Activated effector memory CD4-positive, alpha-beta T cell treated with Interleukin-2 at 50 U/mL for 16 hours (primary cell): ENCODE measurements at places on chromosomes 5 and 9.

DNA sequence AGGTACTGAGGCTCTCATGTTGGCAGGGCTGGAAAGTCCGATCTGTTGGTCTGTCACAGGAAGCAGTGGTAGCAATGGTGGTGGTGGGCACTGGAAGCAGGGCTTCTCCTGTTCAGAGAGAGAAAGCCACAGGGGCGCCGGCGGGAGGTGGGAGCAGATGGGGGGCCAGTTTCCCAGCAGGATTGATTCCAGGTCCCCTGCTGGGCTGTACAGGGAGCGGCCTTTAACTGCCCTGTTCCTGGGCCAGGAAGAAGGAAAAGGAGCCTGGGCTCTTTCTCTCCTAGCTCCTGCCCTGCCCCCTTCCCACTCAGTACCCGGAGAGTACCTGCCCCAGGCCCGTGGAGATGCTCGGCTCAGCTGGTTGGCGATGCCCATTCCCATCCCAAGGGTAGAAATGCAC, 2.6 kb upstream of the DAB2IP start:
- DNase-seq = no peak

DNA sequence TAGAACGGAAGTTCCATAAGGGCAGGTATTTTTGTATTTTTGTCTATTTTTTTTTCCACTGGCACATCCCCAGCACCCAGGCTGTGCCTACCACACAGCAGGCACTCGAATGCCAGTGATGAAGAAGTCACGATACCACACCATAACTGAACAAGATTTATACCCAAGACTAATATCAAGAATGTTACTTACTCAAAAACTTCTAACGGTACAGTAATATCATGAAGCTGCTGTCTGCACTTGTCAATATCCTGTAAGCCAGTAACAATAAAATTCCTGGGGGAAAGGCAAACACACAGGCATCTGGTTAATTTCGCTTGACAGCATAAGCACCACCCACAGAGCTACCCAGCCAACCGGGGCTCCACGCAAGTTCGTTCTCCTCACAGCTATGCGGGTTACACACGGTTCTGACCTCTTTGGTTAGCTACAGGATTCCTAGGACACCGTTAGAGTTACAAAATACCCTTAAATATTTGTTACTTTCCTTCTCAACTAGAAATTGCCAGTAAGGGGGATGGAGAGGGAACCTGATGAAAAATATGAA, 1.3 kb downstream of the MED10 start:
- DNase-seq = no peak

- DNase-seq = no peak
Measured at GRCh38 chr9:109815366-109815947, 35.5 kb downstream of the PALM2AKAP2 start.

DNA sequence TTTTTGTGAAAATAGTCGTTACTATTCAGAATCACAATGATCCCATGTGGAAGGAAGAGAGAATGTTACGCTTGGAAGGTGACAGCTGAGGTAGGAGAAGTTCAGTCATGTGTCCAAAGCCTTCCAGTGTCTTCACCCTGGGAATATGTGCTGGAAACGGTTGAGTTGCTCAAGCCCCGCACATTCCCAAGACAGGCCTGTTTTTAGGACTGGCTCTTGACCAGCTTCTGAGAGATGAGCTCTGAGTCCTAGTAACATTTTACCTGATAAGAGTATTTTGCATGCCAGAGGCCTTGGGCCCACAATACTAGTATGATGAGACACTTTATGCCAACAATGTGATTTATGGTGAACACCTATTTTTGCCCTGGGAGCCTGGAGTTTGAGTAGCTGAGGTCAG, 101.7 kb downstream of the LMNB1 start:
- no peak for DNase-seq

- DNase-seq = no peak
Measured at GRCh38 chr9:134559013-134559412, 82.6 kb upstream of the COL5A1 start.

GRCh38 chr5:146772881-146773466, 105.6 kb downstream of the PPP2R2B start:
- DNase-seq = no peak

DNA sequence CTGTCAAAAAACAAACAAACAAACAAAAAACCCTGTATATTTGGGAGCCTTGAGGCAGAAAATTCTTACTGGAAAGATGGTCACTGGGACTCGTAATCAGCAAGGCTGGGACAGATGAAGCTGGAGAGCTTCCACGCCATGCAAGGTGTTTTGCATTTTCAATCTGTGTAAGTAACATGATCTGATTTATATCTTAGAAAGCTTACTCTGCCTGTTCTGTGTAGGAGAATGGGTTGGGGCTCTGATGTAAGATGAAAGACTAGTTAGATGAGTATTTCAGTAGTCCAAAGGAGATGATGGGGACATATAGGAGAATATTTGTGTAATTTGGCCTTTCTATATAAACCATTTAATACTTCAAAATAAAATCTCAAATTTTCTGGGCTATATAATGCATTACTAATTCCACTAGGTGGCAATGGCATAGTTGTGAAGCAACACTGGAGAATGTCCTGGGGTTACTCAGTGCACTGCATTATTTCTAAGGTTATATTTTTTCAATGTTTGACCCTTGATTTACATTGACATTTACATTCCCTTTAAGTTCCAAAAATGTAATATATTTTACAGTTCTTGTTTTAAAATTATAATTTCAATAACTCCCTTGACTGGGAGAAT, 21.9 kb upstream of the FSD1L start:
- no peak for DNase-seq

- DNase-seq = no peak
Measured at GRCh38 chr9:78575771-78576170, 278.8 kb downstream of the PSAT1 start.

- no peak for DNase-seq
Measured at GRCh38 chr5:142719836-142720370, 34.0 kb upstream of the FGF1 start.

DNA sequence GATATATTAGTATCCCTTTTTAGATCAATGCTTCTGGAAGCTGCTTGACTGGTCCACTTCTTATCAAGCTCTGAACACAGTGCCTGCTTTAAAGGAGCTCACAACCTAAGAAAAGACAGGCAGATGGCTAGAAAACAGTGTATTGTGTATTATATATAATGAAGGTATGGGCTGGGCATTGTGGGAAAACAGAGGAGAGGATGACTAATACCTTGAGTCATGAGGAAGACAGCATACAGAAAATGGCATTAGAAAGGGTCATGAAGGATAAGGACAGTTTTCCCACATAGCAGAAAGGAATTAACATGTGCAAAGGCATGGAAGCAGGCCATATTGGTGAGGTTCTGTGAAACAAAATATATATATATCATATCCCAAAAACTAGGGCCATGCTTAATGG, 309.6 kb downstream of the MLLT3 start:
- no peak for DNase-seq

- no peak for DNase-seq
Measured at GRCh38 chr5:78907255-78907891, 77.7 kb downstream of the ARSB start.

- DNase-seq = no peak
Measured at GRCh38 chr5:133613184-133613583, 843 bp upstream of the FSTL4 start.

DNA sequence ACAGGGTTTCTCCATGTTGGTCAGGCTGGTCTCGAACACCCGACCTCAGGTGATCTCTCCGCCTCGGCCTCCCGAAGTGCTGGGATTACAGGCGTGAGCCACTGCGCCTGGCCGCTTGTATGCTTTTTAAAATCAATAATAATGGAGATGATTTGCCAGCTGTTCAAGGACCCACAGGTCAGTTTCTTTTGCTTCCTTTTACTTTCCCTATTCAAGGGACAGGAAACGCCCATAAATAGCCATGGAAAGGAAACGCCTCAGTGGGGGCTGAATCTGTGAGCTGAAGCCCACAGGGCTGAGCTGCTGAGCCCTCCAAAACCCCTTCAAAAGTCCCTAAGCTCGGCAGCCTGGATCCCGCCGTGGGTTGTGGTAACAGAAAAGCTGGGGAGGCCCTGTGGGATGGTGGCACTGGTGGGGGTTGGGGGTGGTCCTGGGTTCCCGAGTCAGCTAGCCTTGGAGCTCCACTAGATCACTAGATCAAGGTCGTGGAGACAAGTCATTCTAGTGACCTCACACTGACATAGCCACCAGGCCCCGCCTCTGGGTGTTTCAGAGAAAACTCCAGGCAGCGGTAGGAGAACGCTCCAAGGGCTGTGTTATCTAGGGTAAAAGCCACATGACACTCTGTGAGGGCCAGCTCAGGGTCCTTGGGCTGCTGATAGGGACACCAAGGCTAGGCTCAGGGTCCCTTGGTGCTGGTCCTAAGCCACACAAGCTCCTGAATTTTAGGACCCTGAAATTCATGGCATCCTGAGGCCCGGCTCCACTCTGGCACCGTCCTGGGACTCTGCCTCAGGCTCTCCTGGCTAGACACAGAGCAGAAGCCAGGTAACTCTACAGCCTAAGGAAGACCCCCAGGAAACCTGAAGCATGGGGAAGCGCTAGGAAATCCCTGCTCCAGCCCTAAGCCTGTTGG, 18.0 kb upstream of the DUSP1 start:
- DNase-seq = no peak

- no peak for DNase-seq
Measured at GRCh38 chr9:7171396-7172153, 413.8 kb downstream of the KDM4C start.

- DNase-seq = no peak
Measured at GRCh38 chr5:74624501-74624900, 16.0 kb downstream of the ENC1 start.

DNA sequence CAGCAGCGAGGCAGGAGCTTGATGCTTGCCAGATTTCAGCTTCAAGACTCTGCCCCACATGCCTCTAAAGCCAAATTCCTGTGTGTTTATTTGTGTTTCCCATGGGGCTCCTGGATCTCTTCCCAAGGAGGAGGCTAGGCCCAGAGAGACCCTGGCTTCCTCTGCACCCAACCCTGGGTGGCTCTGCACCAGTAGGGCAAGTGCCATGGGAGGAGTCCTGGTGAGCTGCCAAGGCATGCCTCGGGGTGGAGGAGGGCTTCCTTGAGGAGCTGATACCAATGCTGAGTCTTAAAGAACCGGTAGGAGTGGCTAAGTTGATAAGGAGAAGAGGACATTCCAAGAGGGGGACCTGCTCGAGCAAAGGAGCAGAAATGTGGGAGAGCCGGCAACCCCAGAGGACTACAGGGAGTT, 6.8 kb upstream of the TIFAB start:
- DNase-seq = no peak

GRCh38 chr5:167570431-167570830, 721.0 kb upstream of the WWC1 start:
- no peak for DNase-seq

GRCh38 chr9:16293610-16294009, 576.9 kb downstream of the BNC2 start:
- no peak for DNase-seq

DNA sequence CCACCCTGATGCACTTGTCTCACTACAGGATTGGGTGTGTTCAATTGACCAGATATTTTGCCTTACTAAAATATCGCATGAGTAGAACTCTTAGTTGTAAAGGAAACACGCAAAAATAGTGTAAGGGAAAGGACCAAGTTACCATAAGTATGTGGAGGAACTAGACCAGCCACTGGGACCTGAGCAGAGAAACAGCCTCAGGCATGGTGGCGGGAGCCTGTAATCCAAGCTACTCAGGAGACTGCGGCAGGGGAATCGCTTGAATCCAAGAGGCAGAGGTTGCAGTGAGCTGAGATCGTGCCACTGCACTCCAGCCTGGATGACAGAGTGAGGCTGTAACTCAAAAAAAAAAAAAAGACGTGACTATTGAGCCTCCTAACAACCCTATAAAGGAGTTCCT, 117.9 kb upstream of the SPATA31C2 start:
- no peak for DNase-seq

- no peak for DNase-seq
Measured at GRCh38 chr5:554284-554988, 30.2 kb upstream of the SLC9A3 start.

GRCh38 chr5:2239201-2239910, 356.6 kb upstream of the IRX4 start:
- no peak for DNase-seq

DNA sequence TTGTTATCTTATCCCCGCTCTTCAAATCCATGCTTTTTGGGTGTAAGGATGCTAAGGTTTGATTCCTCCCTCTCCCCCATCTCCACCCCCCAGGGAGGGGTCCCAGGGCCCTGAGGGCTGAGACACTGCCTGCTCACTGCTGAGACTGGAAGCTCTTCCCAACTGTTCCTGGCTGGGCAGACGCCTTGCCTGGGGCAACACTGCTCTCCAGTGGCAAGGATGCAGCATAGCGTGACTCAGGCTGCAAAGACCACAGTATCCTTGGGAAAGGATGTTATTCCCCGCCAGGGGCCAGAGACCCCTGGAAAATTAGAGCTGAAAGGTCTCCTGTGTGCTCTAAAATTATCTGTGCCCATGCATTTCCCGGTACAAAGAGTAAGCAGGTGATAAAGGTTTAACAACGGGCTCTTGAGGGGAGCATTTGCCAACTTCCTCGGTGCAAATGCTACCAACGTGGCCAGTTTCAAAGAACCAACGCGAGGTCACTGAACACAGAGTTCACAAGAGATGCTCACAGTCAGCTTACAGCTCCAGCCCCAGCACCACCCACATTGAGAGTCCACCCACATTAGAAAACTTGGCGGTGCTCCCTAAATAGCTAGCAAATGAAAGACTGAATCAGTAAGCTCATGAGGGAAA, 271.9 kb downstream of the NSG2 start:
- DNase-seq = no peak

- no peak for DNase-seq
Measured at GRCh38 chr5:180852495-180852894, 8.6 kb downstream of the ZFP62 start.
